ACHN (cell line): ENCODE measurements at places on chromosomes 11 and 22.

GRCh38 chr22:23156286-23156685 lies 11.0 kb downstream of the RAB36 start:
- no peak for DNase-seq

- DNase-seq: no peak
Measured at GRCh38 chr11:555227-555779, 5.2 kb downstream of the LMNTD2 start.

GRCh38 chr11:96197801-96198701 lies 144.9 kb downstream of the MAML2 start:
- DNase-seq: no peak

- DNase-seq: no peak
Measured at GRCh38 chr11:61120099-61120705, 17.9 kb downstream of the CD5 start.

DNA sequence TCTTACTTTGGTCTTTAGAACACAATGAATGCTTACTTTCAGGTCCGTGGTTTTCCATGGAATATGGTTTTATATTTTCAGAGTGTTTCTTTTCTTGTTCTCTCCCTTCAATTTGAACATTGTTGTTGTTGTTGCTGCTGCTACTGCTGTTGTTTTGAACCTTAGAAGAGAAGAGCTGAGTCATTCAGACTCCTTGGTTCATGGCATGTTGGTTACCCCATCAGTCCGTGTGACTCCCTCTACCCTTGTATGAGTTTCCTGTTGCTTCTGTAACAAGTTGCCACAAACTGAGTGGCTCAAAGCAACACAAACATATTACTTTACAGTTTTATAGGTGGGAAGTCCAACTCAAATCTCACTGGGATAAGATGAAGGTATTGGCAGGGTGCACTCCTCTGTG lies 511.0 kb downstream of the INSC start:
- no peak for DNase-seq

DNA sequence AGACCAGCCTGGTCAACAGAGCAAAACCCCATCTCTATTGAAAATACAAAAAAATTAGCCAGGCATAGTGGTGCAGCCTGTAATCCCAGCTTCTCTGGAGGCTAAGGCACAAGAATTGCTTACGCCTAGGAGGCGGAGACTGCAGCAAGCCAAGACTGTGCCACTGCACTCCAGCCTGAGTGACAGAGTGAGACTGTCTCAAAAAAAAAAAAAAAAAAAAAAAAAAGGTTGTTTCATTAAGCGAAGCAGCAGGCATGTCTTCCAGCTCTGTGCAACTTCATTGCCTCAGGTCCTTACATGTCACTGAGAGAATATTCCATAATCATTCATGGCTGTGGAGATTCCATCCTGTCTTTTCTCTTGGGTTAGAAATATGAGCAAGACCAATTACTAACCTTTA lies 16.9 kb downstream of the GAB2 start:
- DNase-seq: no peak

- DNase-seq: no peak
Measured at GRCh38 chr22:34019190-34019845, 99.0 kb upstream of the LARGE1 start.

DNA sequence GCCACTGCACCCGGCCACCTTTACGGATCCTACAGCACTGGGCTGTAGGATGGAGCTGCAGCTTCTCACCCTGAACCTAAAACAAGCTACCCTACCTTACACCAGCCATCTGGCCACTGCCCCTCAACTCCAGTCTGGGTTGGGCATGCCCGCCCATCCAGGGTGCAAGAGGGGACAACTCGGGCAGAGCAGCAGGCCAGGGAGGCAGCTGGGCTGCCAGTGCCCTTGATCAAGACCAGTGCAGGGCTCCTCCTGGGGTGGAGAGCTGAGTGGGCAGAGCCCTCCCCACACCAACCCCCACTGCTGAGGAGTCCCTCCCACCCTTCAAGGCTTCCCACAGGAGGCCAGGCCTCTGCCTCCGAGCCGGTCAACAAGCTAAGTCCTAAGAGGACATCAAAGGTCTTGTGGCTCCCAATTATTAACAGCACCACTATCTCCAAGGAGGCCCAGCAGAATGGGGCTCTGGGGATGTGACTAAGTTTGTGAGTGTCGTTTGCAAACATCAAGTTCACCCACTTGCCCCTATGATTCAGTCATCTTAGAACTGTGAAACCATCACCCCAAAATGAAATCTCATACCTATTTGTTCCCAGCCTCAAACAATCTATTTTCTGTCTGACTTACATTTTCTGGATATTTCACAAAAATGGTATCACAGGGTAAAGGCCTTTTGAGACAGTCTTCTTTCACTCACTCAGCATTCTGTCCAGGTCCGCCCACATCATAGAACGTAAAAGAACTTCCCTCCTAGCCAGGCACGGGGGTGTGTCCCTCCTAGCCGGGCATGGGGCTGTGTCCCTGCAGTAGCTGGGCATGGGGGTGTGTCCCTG lies 11.0 kb downstream of the GATD1 start:
- DNase-seq: no peak

DNA sequence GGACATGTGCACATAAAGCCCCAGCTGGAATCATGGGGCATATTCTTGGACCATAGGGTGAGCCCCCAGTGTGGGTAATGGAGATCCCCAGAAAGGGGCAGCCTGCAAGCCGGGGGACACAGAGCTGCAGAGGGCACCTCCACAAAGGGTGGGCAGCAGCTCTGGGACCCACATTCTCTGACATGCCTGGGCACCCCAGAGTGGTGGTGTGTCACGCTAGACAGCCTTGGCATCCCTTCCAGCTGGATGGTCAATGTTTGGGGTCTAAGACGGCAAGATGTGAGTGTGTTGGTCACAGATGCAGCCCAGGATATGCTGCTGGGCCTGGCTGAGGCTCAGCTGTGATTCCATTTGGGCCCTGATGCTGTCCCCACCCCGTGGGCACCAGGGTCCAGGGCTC lies 9.7 kb downstream of the ADORA2A start:
- DNase-seq: no peak

GRCh38 chr11:17658211-17658610 lies 61.2 kb upstream of the MYOD1 start:
- no peak for DNase-seq

DNA sequence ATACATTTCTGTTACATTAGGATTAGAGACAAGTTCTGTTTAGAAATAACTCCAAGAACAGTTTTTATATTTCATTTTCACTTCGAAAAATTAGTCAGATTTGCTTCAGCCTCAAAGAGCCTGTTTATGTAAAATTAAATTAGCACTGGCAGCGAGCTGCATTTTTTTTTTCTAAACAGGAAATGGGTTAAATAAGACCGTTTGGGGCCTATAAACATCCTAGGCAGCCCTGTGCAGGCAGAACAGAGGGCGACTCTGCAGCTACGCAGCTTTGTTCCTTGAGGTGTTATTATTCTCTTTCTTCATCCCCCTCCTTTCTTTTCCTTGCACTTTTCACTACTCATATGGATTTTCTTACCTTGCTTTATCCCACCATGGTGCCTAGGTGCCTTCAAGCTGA lies 48.7 kb downstream of the CWC15 start:
- DNase-seq: no peak

- no peak for DNase-seq
Measured at GRCh38 chr22:47452184-47452583, 689.7 kb downstream of the TBC1D22A start.

DNA sequence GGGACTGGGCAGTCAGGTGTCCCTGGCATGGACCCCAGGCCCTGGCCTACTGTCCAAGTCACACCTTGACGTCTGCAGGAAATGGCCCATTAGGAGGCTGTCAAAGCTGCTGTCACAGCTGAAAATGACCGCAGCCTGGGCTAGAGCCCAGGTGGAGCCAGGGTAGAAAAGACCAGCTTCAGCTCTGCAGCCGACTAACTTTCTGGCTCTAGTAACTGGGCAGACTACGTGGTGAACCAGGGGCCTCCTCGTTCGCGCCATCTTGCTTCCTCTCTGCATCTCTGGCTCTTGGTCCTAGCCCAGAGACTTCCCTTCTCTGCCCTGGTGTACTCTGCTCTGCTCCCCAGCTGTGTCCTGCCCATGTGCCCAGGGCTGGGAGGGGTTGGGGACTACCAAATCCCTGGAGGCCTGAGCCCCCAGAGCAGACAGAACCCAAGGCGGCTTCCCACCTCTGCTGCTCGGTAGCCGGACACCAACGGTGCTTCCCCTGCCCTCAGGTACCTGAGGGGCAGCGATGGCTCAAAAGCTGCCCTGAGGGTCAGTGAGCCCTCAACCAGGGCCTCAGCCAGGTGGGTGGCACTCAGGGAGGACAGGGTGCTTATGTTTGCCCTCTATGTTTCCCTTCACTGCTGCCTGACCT lies 19.7 kb downstream of the SART1 start:
- DNase-seq: no peak

GRCh38 chr11:86122773-86123172 lies 53.9 kb upstream of the PICALM start:
- no peak for DNase-seq
